ENCODE measurements at places on chromosomes 16 and 17. TPM values are rescaled to one million over a fixed set of nuclear protein-coding genes. Genes with fewer than 3 reads are reported as not detected.

The ZNF646 gene
- total RNA-seq = 11.4 TPM

The MSLN gene
- total RNA-seq = 11.5 TPM

The KRT33B gene
- not detected for total RNA-seq

The DNAH2 gene
- total RNA-seq = 0.21 TPM

The TBC1D26 gene
- not detected for total RNA-seq

The TBC1D3I gene
- not detected for total RNA-seq

The TAT gene
- total RNA-seq = not detected

The SPSB3 gene
- total RNA-seq = 22.4 TPM

The BRICD5 gene
- 3.5 TPM for total RNA-seq

The ADAMTS18 gene
- 0.65 TPM for total RNA-seq

The ARHGDIG gene
- total RNA-seq = 0.60 TPM

The ATP1B2 gene
- not detected for total RNA-seq

The VMO1 gene
- 4.0 TPM for total RNA-seq

The CHST5 gene
- not detected for total RNA-seq

The MYH1 gene
- not detected for total RNA-seq

The KIF2B gene
- not detected for total RNA-seq

The PGS1 gene
- total RNA-seq = 17.1 TPM

Measured in airway epithelial cell (primary cell).